ENCODE measurements at places on chromosomes 11 and 22.

GRCh38 chr11:102564110-102564509 lies 33.6 kb upstream of the MMP7 start:
- no peak overlapping the region for H3K4me3 ChIP-seq
- H3K27ac ChIP-seq, result no peak overlapping the region
- H3K4me1 ChIP-seq, result peaks cover 7% of the 10 kb centered on the region
- no peak for DNase-seq
- H3K36me3 ChIP-seq, result no peaks in the 10 kb centered on the region

DNA sequence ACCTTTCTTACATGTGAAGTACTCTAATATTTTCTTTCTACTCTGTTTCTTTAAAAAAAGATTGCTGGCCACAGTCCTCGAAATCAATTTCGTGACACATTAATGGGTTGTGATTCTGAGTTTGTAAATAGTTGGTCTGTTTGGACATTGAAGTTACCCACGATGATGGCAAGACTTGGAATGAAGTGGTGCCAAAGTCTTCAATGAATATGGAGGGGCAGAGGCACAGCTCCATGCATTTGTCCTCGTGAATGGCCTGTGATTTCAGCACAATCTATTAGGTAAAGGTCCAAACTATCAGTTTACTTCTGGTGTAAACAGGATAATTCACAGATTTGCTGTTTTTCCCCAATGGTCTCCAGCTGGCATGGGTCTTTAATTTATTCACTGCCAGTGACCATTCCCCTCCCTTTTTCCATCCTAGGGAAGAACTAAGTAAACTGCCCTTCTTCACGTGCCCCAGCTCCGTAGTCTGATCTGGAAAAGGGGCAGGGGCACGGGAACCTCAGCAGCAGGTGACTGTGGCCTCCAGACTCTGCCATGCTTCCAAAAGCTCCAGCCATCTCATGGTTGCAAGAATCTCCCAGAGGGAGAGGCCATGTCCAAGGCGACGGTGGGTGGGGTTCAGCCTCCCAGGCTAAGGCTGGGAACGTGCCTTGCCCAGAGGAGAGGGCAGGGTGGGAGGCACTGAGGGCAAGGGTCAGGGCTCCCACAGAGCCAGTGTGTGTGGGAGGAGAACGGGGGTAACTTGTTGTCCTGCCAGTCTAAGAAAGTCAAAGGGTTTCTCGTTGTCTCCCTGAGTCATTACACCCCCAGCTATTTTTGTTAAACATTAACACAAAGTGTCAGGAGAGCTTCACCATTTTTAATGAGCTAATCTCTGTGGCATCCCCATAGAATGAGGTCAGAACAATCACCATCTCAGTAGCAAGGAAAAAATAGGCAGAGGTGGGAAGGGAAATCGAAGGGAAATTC lies 16.9 kb upstream of the PEX26 start:
- H3K27me3 ChIP-seq, result peaks cover 19% of the 10 kb centered on the region
- H3K4me3 ChIP-seq, result no peak overlapping the region

DNA sequence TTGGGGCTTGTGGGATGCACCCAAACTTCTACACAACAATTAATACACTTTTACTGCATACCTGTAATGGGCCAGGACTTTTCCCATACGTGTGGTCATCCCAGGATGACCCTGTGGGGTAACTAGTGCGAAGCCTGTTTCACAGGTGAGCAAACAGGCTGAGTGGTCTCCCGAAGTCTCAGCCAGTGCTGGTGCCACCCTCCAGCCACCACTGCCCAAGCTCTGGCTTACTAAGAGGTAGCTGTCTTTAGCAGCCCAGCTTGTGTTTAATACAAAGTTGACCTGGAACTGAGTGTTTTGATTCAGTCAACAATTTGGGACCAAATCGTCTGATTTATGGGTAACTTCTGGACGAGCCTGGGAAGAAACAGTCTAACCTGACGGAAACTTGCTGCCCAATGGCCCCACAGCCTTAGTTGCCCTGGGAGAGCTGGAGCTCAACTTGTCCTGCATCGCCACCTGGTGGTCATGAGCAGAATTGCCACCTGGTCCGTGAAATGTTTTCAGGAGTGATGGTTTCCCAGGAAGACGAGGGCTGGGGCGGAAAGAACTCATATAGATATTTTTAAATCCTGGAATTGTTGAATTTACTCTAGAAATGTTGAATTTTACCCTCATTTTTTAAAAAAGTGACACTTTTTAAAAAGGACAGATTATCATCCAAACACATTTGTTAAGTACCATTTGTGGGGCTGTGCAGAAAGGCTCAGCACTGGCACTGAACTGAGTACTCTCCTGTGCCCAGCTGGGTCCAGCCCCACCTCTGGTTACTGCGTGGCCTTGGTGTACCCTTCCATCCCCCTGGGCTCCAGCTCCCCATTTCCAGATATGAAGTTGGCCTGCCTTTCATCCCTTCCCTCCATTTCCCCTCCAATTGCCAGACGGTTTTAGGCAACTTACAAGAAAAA lies 95.5 kb upstream of the PARVA start:
- H3K4me3 ChIP-seq, result no peak overlapping the region
- DNase-seq, result peak; percentile 72
- H3K27ac ChIP-seq, result no peak overlapping the region
- H3K4me1 ChIP-seq, result no peaks in the 10 kb centered on the region

DNA sequence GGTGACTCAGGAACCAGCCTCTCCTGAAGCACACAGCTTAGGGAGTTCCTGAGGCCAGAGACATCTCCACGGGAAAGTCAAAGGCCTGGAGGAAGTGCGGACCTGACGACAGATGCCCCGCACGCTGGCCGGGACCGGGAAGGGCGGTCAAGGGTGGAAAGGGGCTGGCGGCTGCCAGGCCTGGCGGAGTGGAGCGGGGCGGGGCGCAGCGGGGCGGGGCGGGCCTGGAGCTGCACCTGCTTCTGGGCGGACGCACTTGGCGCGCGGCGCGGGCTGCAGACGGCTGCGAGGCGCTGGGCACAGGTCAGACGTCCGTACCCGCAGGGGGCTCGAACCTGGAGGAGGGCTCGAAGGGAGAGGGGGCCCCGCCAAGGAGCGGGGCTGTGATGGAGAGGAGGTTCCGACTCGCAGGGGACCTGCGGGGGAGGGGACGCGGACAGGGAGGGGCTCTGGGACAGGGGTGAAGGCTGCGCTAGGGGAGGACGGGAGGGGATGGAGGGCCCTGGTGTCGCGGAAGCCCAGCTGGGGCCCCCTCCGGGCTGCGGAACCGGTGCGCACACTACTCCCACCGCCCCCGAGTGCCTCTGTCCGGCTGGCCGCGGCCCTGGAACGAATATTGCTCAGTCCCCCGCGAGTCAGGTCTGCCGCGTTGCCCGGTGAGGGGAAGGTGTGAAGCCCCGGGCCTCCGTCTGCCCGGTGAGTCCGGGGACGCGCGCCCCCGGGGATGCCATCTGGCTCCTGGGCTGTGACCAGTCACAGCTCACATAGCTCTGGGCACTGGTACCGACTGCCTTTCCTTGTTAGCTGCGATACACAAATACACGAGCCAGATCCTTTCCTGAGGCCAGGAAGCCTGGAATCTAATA lies at the start of gene TMEM45B:
TSS of gene TMEM45B (plus strand) at position 253 of the 866 bp plus-strand sequence. CDS start 36,635 bp downstream, outside the sequence.
- H3K36me3 ChIP-seq, result no peaks in the 10 kb centered on the region
- H3K27ac ChIP-seq, result no peak within 1 kb of the TSS
- H3K4me3 ChIP-seq, result peak within 1 kb of the TSS; percentile 54
- peak; percentile 33 for DNase-seq
- peaks cover 5% of the 10 kb centered on the region for H3K27me3 ChIP-seq

DNA sequence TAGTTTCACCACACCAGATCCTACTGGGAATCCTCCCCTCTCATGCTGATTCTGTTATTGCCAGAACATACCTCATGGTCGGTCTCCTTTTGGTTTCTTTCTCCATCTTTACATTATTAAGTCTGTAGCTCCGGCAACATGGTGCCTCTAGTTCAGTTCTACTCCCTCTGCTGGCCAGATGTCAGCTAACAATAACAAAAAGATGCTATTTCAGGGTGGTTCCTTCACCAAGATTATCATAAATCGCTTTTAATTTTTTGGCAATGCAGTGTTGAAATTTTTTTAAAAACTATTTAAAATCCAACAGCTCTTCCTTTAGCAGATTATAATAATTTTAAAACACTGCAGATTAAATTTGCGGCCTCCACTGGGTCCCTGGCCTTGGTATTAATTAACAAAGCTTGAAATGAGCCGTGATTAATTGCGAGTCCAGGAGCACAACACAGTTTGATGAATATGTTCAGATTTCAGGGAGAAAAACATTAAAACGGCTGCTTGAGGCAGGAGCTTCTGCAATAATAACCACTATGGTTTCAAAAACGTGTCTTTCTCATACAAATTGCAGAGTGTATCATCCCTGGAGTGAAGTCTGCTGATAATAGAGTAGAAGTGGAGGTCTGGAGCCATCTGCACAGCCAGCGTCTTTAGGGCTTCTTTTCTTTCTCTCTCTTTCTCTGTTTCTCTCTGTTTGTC lies 492.9 kb upstream of the KIRREL3 start:
- no peaks in the 10 kb centered on the region for H3K36me3 ChIP-seq
- DNase-seq, result no peak
- no peak overlapping the region for H3K27ac ChIP-seq
- H3K27me3 ChIP-seq, result no peaks in the 10 kb centered on the region
- H3K4me1 ChIP-seq, result no peaks in the 10 kb centered on the region

DNA sequence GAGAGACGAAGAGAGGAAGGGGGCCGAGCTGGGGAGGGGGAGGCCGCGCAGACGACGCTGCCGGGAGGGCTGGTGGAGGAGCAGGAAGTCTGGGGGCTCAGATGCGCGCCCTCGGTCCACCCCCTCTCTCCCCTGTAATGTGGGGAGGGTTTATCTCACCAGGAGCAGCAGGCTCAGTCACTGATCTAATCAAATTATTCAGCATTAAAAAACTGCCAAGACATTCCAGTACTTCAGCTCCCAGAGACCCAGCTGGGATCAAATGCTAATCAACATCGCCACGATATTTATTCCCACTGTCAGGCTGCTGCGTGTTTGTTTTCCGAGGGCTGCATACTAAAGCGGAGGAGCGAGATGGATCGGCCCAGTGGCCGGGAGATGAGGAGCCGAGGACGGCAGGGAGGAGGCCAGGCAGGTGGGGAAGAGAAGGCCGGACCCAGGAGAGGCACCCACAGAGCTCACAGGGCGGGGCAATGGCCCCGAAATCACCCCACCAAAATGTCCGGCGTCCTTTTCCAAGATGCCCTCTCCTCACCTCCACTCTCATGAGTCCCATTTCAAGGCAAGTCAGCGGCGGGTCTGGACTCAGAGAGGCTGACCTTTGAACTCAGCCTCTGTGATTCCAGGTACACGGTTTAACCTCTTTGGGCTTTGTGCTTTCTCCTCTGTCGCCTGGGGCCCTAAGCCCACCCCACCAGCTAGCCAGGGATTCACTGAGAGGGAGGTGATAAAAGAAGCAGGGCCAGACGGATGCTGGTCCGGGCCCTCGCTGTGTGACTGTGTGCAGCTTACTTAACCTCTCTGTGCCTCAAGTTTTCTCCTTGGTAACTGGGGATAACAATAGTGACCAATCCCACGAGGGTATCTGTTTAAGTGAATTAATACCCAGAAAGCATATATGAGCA lies 502.1 kb downstream of the MN1 start:
- no peaks in the 10 kb centered on the region for H3K36me3 ChIP-seq
- H3K4me3 ChIP-seq, result no peak overlapping the region
- peaks cover 6% of the 10 kb centered on the region for H3K27me3 ChIP-seq
- DNase-seq, result no peak
- no peaks in the 10 kb centered on the region for H3K4me1 ChIP-seq
- H3K27ac ChIP-seq, result no peak overlapping the region

GRCh38 chr11:115993590-115993989 lies 489.4 kb upstream of the CADM1 start:
- H3K4me1 ChIP-seq, result no peaks in the 10 kb centered on the region
- no peak for DNase-seq
- no peaks in the 10 kb centered on the region for H3K36me3 ChIP-seq
- H3K27me3 ChIP-seq, result no peaks in the 10 kb centered on the region
- H3K27ac ChIP-seq, result no peak overlapping the region
- no peak overlapping the region for H3K4me3 ChIP-seq

GRCh38 chr11:60498853-60499252 lies 6.3 kb downstream of the MS4A12 start:
- peaks cover 3% of the 10 kb centered on the region for H3K27me3 ChIP-seq
- H3K36me3 ChIP-seq, result no peaks in the 10 kb centered on the region
- no peak overlapping the region for H3K27ac ChIP-seq
- H3K4me1 ChIP-seq, result no peaks in the 10 kb centered on the region

DNA sequence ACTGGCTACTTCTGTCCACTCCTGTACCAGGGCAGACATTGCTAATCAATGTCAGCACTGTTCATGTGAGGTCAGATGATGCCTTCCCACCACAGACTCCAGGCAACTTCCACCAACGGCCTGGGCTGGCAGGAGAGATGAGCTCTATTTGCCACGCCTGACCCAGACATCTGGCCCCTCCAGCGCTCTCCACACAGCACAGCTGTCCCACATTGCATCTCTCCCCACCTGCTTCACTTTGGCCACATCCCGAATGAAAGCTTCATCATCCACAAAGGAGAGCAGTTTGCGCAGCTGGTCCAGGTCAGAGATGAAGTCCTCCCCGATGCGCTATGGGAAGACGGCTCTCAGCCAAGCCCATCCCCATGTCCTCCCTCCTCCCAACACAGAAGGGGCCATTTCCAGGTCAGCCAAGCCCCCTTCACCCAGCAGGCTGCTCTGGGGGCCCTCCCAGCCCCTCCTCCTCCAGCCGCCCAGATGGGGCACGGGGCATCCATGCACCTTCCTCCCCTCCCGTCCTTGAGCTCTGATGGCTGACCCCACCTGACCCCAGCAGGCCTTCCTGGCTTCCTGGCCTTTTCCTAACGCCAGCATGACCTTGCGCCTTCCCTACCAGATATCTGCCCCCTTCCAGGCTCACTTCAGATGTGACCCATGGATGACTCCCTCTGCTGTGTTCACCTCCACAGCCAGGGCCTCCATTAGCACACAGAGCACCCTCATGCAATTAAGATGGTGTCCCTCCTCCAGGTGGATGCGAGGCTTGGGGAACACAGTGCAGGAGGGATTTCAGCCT lies 7.4 kb downstream of the PYGM start:
- H3K4me1 ChIP-seq, result peaks cover 34% of the 10 kb centered on the region
- peaks cover 28% of the 10 kb centered on the region for H3K36me3 ChIP-seq
- no peak overlapping the region for H3K27ac ChIP-seq
- H3K4me3 ChIP-seq, result no peak overlapping the region
- no peaks in the 10 kb centered on the region for H3K27me3 ChIP-seq

GRCh38 chr22:44279069-44279360 lies 33.7 kb downstream of the SHISAL1 start:
- H3K27ac ChIP-seq, result no peak overlapping the region
- no peak for DNase-seq
- no peaks in the 10 kb centered on the region for H3K36me3 ChIP-seq

GRCh38 chr11:125435461-125436238 lies 60.4 kb downstream of the FEZ1 start:
- H3K27ac ChIP-seq, result no peak overlapping the region
- H3K4me1 ChIP-seq, result no peaks in the 10 kb centered on the region
- no peak for DNase-seq
- no peak overlapping the region for H3K4me3 ChIP-seq

Measured in CD4-positive, alpha-beta T cell (primary cell).